ENCODE measurements at places on chromosomes 16 and 17.

DNA sequence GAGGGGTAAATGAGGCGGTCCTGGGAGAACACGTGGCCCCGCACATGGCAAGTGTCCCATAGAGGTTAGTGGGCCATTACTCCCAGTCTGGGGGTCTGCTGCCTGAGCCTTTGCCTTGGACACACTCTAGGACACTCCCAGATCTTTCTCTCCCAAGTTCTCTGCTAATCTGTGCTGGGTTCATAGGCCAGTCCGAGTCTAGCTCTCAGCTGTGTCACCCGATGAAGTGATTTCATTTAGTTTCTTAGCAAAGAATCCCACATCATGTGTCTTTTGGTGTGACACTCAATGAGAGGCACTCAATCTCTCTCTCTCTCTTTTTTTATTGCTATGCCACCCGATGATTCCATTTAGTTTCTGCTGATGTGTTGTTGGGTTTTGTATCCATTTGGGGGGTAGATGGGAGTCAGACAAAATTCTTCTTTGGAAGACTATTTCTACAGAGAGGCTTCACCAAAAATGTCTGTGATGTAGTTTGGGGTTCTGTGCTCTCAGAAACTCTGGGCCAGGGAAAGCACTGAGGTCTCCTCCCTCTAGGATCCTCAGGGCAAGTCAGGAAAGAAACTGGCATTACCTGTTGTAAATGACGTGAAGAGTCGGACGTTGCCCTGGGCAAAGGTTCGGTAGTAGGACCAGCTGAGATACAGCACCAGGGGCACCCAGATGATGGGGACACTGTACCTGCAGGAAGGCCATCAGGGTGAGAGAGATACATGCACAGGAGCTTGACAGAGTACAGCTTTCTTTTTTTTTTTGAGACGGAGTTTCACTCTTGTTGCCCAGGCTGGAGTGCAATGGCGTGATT is 25.2 kb upstream of the MLKL start:
- no peak for DNase-seq

DNA sequence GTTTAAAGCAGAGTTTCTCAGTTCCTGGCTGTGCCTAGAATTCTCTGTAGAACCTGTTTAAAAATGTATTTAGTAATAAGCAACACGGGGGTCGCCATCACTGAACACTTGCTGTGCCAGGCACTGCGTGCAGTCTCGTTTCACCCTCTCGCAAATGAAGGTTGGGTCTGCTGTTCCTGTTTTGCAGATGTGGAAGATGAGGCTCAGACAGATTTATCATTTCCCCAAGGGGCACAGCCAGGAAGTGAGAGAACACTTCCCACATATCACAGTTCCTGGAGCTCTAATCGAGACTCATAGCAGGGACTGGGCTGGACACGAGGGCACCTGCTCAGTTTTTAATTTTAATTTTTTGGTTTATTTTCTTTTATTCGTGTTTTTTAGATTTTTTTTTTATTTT is 122.7 kb downstream of the ABCC6 start:
- no peak for DNase-seq

GRCh38 chr17:81252326-81252986 is 13.3 kb downstream of the NDUFAF8 start:
- DNase-seq = no peak

DNA sequence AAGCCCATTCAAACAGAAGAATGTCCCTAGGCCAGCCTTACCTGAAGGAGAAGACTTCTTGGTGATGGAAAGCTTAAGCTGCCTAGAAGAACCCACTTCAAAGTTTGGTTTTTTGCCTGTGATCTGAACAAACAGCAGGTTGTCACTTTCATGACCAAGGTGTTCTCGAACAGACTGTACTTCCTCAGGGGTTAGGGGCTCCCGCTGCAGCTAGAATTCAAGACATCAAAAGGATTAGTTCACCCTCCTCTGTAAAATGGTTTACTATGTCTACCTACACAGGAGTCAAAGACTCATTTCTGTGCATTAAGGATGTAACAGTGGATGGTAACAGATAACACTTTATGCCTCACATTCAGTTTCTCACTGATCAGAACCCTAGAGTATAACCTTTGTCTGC is 13.2 kb downstream of the CIAPIN1 start:
- DNase-seq = no peak

- no peak for DNase-seq
Measured at GRCh38 chr17:81998691-81999438, 21.4 kb downstream of the ASPSCR1 start.

DNA sequence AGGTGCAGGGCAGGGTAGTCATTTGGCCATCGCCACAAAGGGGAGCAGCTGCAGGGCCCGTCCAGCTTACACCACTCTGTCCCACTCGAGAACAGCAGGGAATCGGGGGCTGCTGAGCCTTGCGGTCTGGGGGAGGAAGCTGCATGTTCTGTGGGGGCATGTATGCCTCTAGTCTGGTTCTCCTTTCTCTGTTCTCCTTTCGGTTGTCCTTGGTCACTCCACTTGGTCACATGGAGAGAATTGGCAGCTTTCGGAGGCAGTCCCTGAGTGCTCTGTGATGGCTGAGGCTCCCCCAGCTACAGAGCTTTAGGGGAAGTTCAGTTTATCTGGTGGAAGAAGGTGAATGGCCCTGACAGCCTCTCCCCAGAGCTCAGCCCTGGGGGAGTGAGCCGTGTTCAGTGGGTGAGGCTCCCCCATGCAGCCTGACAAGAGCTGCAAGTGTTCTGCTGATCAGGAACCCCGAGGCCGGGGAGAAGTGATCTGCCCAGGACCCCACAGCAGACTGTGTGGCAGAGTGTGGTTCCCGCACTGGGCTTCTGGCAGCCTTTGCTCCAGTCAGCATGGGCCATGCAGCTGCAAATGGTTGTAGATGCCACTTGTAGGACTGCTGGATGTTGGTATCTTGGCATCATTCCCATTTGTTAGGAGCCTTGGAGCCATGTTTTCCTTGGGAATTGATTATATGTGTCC is 22.3 kb upstream of the SMPD3 start:
- peak; percentile 43 for DNase-seq

DNA sequence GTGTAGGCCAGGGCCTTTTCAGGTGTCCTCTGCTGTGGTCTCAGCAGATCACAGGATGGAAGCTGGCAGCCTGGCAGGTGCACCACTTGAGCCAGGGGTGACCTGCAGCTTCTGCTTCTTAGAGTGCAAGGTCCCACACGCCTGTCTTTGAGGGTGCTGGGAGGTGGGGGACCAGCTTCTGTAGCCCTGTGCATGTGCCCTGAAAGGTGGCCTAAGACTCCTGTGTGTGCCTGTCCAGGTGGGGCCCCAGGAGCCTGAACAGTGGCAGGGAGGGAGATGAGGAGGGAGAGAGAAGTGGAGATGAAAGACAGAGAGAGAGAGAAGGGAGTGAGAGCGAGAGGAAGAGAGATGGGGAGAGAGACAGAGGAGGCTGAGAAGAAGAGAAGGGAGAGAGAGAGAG is 46.2 kb downstream of the LGALS9 start:
- no peak for DNase-seq

DNA sequence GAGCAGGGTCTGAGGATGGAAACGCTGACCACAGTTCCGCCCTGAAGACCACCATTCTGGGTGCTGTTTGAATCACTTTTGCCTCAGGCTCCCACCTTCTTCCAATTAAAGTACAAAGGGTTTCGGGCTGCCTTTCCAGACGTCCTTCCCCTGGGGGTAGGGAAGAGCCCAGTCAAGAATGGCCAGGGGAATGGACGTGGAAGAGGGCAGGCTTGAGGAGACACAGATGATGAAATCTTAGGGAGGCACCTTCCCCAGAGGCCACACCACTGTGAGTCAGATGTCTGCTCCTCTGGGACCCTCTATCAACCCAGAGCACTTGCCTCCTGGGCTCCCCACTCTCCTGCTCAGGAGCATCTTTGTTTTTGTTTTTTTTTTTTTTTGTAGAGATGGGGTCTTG is 27.5 kb upstream of the MTSS2 start:
- DNase-seq = no peak

GRCh38 chr16:90055371-90055770 is 21.8 kb downstream of the PRDM7 start:
- DNase-seq = no peak

GRCh38 chr17:80839026-80839345 is 152.7 kb upstream of the CHMP6 start:
- DNase-seq = no peak

- DNase-seq = no peak
Measured at GRCh38 chr17:6755281-6755680, 565 bp upstream of the XAF1 start.

GRCh38 chr16:23104032-23104955 is 45.0 kb downstream of the USP31 start:
- DNase-seq = no peak

DNA sequence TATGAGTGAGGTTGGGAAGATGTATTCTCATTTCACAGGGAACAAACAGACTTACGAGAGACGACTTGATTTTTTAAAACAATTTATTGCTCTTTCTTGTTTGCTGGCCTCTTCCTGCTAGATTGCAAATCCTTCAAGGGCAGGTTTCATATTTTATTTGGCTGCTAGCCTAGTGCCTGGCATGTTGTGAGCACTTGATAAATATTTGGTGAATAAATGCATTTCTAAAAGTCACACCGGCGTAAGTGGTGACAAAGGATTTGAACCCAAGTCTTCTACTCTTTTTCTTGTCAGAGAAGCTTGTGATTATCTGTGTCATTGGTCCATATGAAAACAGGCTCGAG is 1.4 kb downstream of the WWP2 start:
- DNase-seq = no peak

DNA sequence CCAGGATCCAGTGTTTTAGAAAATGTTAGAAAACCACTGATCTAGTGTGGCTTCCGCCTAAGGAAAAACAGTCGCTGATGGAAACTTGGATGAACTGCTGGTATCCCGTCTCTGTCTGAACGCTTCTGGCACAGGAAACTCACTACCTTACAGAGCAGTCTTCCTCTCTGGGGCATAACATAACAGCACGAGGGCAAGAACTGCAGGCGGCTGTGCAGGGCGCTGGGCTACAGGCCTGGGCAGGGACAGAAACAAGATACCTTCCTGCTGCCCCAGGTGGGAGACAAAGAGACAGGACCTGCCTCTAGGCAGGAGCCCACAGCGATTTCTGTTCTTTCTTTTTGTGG is 10.5 kb downstream of the MXRA7 start:
- no peak for DNase-seq

- DNase-seq = no peak
Measured at GRCh38 chr17:73551759-73552158, 92.5 kb downstream of the SDK2 start.

DNA sequence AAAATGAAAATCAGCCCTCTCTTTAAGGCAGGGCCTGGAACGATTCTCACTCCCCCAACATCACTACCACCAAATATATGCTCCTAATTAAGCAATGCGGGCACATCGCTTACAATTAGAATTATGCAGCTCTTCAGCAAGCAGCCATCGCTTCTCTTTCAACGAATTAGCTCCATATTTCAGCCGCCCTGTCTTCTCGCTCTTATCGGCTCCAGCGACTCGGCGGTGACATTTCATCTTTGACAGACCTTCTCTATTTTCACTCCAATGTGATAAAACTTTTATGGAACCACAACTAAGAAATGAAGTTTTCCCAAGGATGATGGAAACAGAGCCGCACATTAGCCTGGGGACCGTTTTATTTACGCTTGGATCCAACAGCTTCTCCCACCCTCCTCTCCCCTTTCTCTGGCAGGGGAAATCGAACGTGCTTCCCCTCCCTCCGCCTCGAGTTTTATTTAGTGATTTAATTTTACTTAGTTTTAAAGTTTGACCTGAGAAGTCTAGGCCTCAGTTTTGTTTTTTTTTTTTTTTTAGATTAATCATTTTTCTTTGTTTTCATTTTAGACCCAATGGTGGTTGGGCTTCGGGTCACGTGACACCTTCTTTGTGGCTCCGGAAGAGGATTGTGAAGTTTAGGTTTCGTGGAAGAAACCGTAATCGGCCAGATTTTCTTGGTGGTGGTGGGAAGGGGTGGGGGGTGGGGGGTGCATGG is 3.1 kb upstream of the HOXB2 start:
- no peak for DNase-seq

- no peak for DNase-seq
Measured at GRCh38 chr16:83550183-83550569, 257.6 kb upstream of the HSBP1 start.

DNA sequence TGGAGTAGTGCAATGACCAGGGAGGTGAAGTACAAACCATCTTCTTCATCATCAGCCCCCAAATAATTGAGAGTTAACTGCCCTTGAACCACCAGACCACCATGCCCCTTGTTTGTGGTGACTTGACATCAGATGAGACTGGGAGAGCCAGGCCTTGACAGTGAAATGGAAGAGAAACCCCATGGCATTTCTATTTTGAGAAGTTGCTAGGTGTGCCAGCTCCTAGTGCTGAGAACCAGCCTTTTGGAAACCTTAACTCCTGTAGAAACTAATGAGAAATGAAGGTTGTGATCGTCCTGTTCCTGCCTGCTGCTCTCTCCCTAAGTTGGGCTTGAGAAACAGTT is 2.8 kb downstream of the TMEM94 start:
- DNase-seq = no peak

GRCh38 chr16:1108299-1109252 is 12.5 kb upstream of the C1QTNF8 start:
- DNase-seq = no peak

DNA sequence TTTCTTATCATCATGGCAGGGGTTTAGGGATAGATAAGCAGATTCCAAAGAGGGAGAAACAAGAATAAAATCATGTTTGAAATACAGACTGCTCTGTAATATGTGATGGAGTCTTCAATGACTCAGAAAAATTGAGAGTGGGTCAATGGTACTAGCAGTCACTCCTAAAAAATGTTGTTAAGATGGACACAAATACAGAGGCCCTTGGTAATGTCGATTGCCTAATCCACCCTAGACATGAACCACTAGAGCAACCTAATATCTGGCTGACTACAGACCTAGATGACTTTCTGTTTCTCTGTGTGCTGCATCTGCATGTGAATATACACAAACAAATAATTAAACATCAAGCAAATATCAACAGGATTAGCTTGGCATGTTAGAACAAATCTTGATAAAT is 135.8 kb downstream of the CDH8 start:
- DNase-seq = no peak

DNA sequence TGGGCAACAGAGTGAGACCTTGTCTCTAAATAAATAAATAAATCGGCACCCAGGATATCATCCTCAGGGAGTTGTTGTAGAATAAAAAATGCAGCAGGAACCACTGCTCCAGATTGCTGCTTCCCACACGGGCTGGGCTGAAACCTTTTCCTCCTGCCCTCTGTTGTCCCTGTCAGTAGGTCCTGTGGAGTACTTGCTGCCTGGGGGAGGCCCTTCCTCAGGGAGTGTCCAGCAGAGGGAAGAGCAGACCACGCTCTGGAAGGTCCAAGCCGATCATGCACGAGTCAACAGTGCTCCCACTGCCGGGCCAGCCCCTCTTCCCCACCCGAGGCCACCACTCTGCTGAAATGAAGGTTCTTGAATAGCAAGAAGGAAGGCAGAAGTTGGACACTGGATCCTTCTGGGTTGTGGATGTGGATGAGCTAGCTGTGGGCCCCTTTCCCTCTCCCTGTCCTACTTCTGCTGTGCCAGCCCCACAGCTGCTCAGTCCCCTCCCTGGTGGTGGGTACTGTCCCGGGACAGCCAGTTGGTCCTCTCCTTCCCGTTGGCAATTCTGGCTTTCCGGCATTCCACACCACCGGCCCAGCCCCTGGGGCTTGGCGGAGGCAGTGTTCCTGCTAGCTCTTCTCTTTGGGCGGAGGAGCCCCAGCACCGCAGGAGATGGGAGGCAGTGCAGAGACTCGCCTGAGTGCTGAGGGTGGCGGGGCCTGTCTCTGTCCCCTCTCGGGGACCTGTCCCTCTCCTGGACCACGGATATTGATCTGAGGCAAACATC is 10.8 kb downstream of the CDK5R1 start:
- no peak for DNase-seq

Data from NAMALWA (cell line).